ENCODE measurements at places on chromosomes 7 and 10. TPM values are rescaled to one million over a fixed set of nuclear protein-coding genes. Genes with fewer than 3 reads are reported as not detected.

GRCh38 chr10:8060010-8060703, 5.7 kb downstream of the GATA3 start:
- DNase-seq, result no peak

DNA sequence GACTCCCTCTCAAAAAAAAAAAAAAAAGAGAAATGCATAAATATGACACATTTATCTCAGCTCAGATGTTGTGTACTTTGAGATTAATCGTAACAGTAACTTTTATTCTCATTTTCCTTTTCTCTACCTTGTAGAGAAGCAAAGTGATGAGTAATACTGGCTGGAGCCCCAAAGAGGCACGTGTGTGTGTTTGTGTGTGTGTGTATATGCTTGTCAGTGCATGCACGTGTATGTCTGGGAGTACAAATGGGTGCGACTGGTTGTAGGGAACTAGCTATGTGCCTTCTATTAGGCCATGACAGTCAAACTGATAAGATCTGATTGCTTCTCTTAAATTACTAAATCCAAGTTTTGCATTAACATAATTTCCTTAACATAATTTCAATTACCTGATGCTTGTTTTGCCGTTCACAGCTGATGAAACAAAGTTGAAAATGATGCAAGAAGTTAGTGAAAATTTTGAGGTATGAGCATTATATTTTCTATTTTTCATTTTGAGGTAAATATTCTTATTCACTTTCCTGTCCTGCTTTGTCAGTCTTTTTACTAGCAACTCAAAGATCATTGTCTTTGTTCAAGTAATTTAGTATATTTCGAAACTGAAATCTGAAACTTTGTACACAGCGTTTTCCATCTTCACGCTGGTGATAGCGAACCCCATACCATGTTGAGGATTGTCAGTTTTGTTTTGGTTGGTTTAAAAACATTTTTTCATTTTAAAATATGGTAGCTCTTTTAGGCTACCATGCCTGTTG, 3.4 kb downstream of the TRRAP start:
- DNase-seq, result no peak

DNA sequence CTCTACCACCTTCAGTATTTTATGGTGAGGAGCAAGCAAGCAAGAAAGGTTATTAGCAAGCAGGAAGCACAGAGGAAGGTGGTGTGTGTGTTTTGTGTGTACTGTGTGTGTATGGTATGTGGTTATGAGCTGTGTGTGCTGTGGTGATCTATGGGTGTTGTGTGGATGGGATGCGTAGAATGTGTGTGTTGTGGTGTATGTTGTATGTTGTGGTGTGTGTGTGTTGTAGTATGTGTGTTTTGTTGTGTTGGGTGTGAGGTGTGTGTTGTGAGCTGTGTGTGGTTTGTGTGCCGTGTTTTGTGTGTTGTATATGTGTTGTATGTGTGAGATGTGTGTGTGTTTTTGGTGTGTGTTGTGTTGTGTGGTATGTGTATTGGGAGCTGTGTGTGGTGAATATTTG, 16.8 kb upstream of the IGFBP3 start:
- no peak for DNase-seq

DNA sequence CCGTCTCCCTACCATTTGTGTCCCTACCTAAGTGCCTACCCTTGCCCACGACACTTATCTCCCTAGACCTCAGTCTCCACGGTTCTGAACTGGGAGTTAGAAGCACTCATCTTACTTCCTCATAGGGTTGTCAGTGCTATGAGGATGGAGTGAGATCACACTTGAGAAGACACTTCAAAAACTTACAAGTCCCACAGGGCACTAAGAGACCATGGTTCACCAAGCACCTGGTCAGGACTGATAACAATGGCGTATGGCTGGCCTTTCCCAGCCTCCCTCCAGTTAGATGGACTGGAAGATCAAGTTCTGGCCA, 43.2 kb downstream of the KCNMA1 start:
- DNase-seq, result no peak

DNA sequence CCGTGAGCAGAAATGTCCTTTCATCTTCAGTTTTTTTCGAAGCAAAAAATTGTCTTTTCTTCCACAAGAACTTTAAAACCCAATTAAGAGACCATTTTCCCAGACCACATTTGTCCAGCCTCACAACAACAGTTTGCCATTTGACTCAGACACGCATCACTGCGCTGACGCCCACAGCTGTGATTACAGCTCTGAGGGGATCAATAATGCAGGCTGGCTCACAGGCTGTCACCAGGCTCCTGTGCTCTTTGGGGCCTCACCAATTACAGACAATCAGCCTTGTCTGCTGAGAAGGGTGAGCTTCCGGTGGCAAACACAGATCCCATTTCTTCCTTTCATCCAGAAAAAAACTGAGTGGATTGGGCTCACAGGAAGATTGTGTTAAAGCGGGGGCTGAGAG, 33.3 kb downstream of the DDC start:
- DNase-seq, result no peak

- no peak for DNase-seq
Observed at GRCh38 chr10:441659-442058, 247.8 kb downstream of the DIP2C start.

DNA sequence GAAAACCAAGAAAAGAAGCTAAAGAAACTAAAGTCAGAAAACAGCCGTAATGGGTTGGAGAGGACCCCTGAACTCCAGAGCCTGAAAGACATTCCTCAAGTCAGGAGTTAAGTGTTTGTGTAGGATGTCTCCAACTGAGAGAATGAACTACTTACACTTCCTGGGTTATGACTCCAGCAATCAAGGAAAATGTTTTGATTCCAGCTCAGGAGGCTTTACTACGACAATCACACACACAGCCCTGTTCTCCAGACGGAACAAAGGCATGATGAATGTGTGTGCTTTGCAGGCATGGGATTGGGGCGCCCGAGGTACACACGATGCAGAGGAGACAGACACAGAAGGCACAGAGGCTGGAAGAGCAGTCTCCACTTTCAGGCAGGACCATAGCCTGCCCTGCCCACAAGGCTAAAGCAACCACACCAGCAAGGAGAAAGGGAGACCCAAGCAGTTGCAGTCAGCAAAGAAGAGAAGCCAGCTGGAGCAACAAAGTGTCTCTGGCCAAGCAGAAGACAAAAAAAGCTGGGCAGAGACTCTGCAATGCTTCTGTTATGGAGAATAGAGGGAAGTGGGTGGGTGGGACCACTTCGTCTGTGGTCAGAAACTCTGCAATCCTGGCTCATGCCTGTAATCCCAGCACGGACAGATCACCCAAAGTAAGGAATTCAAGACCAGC, 89.1 kb downstream of the GRB10 start:
- DNase-seq, result no peak

GRCh38 chr7:137396051-137396450, 52.5 kb upstream of the PTN start:
- no peak for DNase-seq

GRCh38 chr10:103824281-103824680, 31.1 kb downstream of the SH3PXD2A start:
- DNase-seq, result no peak

DNA sequence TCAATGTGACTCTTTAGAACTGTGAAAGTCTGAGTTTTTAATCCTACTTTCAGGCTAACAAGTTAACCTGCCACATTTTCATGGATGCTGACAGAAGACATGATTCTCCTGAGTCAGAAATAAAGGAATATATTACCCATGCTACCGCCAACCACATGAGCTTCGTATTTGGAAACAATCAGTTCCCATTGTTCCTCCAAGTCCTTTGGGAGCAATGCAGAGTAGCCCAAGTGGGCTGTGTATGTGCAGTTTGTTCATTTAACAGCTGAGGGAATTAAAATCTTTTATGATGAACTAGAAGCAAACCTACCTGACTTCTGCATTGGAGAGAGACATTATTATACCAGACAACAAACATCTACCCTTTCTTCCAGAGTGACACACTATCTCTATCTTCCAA, 169.3 kb upstream of the BET1 start:
- DNase-seq, result no peak

GRCh38 chr7:74018246-74018895, 9.6 kb upstream of the ELN start:
- no peak for DNase-seq

DNA sequence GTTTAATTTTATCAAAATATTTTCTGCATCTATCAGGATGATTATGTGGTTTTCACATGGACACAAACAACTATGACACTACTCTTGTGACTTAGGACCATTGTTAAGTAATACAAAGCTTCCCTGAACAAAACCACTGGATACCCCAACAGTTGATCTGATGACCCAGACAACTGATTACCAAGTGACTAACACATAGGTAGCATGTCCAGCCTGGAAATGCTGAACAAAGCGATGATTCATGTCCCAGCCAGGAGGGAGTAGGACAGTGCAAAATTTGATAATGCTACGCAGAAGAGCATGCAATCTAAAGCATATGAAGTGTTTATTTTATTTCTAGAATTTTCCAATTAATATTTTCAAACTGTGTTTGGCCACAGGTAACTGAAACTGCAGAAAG, 8.9 kb upstream of the PNLIP start:
- DNase-seq, result no peak

- no peak for DNase-seq
Observed at GRCh38 chr7:69677054-69677852, 79.0 kb downstream of the AUTS2 start.

GRCh38 chr10:115939101-115939854, 333.7 kb downstream of the GFRA1 start:
- no peak for DNase-seq

- no peak for DNase-seq
Observed at GRCh38 chr10:64363687-64364086, 842.5 kb downstream of the REEP3 start.

DNA sequence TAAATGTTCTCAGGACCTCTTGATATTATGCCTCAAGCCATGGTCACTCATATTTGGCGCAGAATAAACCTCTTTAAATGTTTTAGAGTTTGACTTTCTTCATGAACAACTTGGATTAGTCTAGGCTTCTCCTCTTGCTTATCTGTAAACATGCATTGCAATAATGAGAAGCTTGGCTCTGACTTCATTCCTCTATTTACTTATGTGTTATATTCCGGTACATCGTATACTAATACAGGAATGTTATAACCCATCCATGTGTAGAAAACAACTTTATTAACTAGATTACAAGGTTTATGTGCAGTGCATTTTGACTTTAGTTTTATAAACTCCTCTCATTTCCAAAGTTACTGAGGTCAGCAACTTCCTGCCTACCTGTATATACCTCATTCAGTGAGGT, 944.3 kb upstream of the GHITM start:
- no peak for DNase-seq

DNA sequence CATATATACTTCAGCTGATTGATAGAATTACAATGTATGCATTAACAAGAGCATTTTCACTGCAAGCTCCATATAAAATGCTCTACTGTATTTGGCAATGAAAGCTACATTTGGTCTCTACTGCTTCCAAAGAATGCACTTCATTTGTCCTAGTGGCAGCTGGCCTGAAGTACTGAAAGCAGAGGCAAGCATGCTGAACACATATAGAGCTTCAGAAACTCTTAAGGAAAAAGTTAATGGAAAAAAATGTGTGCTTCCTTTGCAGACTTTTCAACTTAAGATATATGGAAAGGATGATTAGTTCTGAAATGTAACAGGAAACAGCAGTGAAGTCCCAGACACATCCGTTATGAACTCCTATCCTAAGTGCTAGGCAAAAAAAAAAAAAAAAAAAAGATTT, 537.1 kb upstream of the POM121L12 start:
- DNase-seq, result no peak

DNA sequence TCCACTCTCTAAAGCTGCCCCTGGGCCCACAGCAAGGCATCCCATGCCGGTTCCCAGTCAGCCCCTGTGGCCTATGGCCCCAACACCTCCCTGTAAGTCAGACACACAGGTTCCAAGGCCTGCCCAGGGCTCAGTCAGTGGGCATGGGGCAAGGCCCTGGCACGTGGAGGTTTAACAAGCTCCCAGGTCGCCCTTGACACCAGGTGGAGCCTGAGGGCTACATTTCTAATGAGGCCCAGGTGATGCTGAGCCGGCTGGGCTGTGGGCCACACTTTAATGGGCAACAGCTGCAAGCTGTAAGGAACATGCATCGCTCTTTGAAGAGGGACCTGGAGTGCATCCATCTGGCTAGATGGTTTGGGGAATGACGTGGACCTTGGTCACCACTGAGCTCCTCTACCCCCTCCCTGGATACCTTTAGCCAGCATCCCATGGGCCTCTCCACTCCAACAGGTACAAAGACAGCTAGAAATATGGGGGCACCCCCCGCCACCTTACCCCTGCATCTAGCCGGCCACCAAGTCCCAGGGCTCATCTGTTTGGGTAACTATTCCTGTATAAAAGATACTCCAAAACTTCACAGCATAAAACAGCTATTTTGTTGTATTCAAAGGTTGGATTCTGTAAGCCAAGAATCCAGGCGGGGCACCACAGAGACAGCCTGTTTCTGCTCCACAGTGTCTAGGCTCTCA, 122.5 kb downstream of the OAT start:
- DNase-seq, result no peak

DNA sequence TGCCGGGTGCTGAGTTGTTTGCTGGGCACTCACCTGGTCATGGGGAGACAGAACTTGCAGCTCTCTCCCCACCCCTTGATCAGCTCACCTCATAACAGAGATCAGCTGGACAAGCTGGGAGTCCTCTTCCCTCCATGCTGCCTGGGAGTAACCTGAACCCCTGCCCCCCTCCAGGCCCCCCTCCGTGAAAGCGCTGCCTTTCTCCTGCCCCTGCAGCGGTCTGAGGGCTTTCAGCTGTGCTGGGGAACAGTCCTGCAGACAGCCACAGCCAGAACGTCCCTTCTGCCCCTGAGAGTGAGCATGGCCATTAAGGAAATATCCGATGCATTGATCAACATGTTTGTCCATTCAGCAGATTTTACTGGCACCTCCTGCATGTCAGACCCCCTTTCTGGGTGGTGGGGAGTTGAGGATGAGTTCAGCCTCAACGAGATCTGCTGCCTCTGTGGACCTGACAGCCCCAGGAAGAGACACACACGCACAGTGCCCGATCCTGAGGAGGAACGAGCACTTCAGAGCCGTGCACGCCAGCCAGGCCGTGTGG, 4.5 kb downstream of the FAM20C start:
- DNase-seq, result no peak

GRCh38 chr10:109474812-109475211, 448.5 kb downstream of the XPNPEP1 start:
- DNase-seq, result no peak

DNA sequence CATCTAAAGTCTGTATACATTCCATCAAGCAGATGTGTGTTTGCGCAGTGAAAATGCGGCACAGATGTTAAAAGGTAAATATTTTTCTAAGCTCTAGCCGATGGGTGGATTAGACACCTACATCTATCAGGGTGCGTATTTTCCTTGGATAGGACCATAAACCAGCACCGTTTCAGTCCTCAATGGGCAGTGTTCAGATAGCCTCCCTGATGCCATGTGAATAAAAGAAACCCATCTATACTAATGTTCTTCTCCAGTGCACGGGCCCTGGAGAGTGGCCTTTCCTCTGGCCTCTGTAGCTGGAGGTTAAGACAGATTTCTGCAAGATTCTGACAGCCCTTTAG, 103.5 kb downstream of the PARP12 start:
- no peak for DNase-seq

GRCh38 chr7:44580945-44581878, 819 bp downstream of the TMED4 start:
- no peak for DNase-seq

The MYOF gene
- total RNA-seq, result 300 TPM

The TMEM243 gene
- total RNA-seq, result 69.9 TPM

The TUBAL3 gene
- total RNA-seq, result not detected

The CRYGN gene
- not detected for total RNA-seq
